Fibroblast of skin of left biceps (primary cell): ENCODE measurements at places on chromosomes 3 and 15.

GRCh38 chr15:66894986-66895780 is 170.2 kb upstream of the SMAD3 start:
- no peak for DNase-seq

DNA sequence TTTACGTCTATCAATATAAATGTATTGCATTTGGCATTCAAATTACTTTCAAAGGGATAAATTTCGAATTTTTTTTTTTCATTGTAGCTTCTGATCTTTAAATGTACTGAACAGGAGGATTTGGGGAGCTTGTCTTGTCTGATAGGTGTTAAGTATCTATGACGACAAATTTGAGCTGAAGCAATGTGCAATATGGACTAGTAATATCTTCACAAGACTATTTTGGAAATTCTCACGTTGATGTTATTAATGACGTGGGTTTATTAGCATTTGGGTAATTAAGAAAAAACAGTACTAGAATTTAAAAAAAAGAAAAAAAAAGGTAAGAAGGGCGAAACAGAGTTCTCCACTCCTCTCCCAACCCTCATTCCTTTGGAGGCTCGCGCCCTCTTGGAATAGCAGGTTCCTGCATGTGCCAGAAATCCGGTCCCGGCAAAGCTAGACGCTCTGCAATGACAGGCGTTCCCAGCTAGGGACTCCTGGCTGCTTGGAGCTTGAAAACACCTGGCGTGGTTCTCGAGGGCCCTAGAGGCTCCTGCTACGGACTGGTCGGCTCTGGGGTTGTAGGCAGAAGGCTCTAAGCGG is 648 bp upstream of the P2RY1 start:
- DNase-seq = no peak

DNA sequence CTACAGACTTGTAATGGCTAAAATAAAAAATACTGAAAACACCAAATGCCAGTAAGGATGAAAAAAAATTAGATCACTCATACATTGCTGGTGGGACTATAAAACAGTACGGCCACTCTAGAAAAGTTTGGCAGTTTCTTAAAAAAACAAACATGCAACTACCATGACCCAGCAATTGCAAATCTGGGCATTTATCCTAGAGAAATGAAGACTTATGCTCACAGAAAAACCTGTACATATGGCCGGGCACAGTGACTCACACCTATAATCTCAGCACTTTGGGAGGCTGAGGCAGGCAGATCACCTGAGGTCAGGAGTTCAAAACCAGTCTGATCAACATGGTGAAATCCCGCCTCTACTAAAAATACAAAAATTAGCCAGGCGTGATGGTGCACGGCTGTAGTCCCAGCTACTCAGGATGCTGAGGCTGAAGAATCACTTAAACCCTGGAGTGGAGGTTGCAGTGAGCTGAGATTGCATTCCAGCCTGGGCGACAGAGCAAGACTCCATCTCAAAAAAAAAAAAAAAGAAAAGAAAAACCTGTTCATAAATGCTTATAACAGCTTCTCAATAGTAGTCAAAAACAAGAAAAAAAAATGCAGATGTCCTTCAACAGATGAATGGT is 5.6 kb downstream of the TP53BP1 start:
- DNase-seq = no peak

DNA sequence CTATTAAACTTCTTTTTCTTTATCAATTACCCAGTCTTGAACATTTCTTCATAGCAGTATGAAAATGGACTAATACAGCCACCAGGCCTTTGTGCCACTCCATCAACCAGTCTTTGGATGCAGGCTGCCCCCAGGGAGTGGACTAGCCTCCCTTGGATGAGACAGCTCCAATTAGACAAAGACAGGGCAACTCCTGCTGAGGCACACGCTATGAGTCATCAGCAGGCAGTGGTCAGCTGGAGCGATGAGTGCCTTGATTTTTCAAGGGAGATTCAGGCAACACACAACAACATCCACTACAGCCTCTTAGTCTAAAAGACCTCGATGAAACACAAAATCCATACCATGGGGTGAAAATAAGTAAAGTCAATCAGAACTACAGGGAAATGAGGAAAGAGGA is 160.1 kb downstream of the ARRDC4 start:
- DNase-seq = no peak

- DNase-seq = no peak
These were observed 210.0 kb downstream of the NFKBIZ start for GRCh38 chr3:102059145-102059943.

DNA sequence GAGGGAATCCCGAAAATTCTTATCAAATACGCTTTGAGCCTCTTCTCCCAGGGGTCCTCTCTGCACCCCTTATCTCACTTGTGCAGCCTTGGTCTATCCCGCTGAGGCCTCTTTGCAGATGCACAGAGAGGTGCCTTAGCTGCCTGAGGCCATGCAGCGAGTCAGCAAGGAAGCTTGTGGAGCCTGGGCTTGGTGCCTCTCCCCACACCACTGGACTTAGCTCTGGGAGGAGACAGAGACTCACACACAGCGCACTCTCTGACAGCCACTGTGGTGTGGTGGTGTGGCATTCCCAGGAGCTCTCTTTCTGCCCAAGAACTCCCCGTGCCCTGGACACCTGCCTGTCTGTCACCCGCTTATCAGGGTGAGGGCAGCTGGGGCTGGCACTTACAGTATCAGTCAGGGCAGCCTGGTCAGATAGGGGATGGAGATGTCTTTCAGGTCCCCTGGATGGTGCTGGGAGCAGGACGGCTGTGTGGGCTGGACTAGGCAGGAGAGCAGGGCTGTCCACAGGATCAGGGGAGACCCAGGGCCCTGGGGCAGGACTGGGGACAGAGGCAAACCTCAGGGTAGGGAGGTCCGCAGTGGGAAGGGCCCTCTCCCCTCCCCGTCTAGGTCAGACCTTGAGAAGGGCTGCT is 10.2 kb upstream of the LINGO1 start:
- no peak for DNase-seq

- DNase-seq = no peak
These were observed 99.5 kb downstream of the MAGI1 start for GRCh38 chr3:65939184-65939583.

DNA sequence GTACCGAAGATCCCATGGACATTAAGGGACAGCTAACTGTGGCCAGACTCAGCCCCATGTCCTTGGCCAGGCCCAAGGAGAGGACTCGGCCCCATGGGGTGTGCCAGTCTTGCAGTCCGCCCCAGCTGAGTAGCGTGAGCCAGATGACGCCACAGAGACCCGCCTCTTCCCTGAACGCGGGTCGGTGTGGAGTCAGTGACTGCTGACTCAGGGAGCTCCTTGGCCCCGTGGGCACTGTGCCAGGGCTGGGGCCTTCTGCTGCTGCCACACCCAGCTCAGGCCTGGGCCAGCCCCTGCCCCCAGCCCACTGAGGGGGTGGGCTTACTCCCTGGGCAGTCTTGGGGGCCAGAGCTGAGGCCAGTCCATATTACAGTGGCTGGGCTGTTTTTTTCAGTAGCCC is 52.8 kb downstream of the PLXNA1 start:
- DNase-seq = peak; percentile 29

GRCh38 chr3:185317674-185318073 is 45.3 kb upstream of the MAP3K13 start:
- DNase-seq = no peak

- DNase-seq = no peak
These were observed 102.7 kb downstream of the VPS8 start for GRCh38 chr3:184914628-184915027.

DNA sequence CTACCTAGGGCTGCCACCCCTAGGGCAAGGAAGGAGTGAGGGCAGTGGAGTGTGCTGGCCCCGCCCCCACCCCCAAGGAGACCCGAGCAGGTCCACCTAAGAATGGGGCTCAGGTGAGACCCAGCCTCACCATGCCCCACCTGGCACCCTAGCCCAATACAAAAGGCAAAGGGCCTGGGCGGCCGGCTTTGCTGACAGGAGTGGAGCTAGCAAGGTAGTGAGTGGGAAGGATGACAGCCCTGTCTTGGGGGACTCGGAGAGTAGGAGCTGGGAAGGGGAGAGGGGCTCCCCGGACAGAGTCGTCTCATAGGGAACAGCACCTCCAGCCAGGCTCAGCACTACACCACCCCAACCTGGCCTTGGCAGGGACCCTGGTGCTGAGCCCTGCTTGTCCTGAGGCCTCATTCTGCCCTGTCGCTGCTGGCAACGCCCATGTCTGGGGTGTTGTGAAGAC is 12.1 kb downstream of the C15orf39 start:
- DNase-seq = no peak

- DNase-seq = no peak
These were observed 323.0 kb upstream of the CDIN1 start for GRCh38 chr15:36256404-36256807.

GRCh38 chr3:48662753-48663488 is at the start of gene CELSR3:
TSS of gene CELSR3 (minus strand) at chr3:48662886. CDS start at chr3:48662634, 252 bp downstream.
- peak; percentile 59 for DNase-seq

- no peak for DNase-seq
These were observed 18.9 kb upstream of the CSPG4 start for GRCh38 chr15:75731248-75732151.

DNA sequence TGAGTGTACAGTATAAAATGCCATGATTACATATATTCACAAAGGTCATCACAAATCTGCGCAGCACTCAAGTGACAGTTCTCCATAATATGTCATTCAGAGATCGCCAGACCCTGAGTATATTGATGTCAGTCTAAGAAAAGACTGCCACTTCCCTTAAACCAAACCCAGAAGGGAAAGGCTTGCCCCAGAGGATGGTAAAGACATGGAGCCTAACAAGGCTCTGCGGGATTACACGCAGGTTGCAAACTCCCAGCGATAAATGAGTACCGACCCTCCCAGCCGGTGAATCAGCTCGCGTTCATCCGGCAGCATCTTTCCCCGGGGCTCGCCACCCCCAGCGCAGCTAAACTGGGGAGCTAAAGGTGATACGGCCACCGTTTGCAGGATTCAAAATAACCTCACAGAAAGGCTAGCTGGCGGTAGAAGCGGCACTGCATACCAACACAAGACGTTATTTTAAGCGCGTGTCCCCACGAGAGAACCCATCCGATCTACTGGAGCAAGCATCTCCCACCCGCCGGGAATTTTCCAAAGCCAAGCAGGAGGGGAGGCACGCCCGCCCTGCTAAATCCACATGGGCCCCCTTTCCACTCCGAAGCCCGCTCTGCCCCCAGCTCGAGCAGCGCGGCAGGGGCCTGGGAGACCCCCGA is 643 bp downstream of the MYO5A start:
- DNase-seq = no peak

DNA sequence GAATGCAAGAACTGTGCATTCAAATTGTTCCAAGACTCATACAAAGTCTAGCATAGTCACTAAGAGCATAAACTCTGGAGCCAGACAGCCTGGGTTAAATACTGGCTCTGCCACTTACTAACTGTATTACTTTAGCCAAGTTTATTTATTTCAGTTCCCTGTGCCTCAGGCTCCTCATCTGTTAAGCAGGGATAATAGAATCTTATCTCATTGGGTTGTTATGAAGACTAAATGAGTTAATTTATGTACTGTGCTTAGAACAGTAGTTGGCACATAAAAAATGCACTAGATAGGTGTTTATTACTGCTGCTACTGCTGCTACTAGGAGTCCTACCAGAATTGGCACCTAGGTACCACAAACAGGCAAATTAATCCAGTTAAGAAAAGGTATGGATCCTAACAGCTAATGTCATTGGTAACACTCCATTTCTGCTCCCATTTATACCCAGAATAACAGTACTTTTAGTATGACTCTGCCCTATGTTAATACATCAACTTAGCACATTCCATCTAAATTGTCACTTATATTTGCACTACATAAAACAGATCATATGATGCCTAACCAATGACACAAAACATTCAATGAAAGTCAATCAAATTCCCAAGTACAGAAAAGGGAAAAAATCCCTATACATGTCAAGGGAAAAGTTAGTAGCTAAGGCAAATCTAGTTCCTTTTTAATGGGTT is 45.7 kb downstream of the GSK3B start:
- no peak for DNase-seq

DNA sequence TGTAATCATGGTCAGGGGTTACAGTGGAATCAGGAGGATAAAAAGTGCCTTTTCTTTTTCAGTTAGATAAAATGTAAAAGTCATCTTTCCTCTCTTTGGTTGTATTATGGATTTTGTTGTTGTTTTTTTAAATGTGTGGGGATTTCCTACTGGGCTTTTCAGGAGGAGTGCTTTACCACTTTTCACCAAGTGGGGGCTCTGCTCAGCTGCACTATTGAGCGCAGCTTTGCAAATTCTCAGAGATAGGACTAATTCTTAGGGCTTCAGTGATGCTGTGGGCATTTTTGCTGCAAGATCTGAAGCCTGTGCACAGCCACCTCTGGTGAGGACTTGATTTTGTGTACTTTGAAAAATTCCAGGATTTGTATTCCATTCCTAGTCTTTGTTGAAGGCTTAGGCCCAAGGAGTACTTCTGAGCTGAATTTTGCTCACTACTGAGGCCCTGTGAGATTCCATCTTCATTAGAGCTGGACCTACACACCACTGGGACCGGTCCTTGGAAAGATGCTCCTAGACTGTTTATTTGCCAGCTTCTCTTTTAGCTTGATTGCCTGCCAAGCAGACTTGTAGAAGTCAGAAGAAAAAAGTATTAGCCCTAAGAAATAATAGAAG is 7.5 kb downstream of the GNB5 start:
- DNase-seq = no peak

DNA sequence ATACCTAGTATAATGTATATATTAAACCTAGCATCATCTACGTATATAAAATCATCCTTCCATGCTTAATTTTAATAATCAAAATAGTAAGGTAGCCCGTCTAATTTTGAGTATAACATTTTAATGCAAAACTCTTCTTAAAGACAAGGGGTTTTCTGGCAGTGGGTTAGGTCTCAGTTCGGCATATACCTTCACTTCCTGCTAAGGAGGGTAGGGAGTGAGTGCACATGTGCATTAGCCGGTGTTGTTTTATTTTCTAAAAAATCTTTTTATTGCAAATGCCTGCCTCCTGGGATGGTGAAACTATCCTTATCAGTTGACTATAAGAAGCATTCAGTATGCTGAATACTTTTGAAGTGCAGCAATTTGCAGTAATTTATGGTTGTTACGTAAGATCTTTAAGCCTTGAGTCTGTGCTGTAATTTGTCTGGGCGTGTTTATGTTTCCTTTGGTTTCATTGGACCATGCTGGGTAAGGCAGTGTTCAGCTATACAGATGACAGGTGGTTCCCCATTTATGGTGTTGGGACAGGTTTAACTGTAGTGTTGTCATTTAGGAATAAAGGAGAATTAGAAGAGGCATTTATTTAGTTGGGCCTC is 11.7 kb downstream of the ARHGEF26 start:
- no peak for DNase-seq

DNA sequence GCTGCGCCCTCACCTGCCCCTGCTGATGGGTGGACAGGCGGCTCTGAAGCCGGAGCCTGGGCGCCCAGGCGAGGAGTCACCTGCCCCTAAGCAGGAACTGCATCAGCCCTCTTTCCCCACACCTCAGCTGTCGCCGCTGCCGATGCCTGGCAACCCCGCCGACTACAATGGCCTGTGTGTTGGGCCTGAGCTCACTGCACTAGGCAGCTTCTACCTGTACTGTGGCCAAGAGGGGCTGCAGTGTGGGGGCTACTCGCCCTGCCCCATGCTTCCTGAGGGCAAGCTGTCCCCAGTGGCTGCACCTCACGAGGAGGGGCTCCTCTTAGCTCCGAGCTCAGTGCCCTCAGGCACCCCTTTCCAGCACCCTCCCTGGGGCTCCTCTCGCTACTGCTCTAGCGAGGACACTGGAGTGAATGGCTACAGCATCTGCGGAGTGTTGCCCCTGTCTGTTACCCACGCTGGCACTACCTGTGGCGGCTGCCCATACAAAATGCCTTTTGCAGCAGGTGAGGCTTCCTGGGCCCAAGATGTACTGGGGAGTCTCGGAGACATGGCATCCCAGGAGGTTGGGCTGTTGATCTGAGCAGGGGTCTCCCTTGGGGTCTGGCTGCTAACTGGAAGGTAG is 11.3 kb upstream of the CHST14 start:
- no peak for DNase-seq
